ENCODE measurements at places on chromosomes 2 and 18. TPM values are rescaled to one million over a fixed set of nuclear protein-coding genes. Genes with fewer than 3 reads are reported as not detected.

GRCh38 chr2:113263546-113263945 lies 15.2 kb downstream of the PAX8 start:
- peaks cover 21% of the 10 kb centered on the region for H3K27me3 ChIP-seq
- H3K27ac ChIP-seq = no peak overlapping the region
- no peak for DNase-seq
- H3K4me1 ChIP-seq = peaks cover 9% of the 10 kb centered on the region

GRCh38 chr2:216932863-216933548 lies 73.1 kb upstream of the TNP1 start:
- H3K27ac ChIP-seq = no peak overlapping the region
- no peak overlapping the region for H3K4me3 ChIP-seq
- peaks cover 8% of the 10 kb centered on the region for H3K27me3 ChIP-seq
- no peaks in the 10 kb centered on the region for H3K36me3 ChIP-seq
- H3K4me1 ChIP-seq = no peaks in the 10 kb centered on the region

DNA sequence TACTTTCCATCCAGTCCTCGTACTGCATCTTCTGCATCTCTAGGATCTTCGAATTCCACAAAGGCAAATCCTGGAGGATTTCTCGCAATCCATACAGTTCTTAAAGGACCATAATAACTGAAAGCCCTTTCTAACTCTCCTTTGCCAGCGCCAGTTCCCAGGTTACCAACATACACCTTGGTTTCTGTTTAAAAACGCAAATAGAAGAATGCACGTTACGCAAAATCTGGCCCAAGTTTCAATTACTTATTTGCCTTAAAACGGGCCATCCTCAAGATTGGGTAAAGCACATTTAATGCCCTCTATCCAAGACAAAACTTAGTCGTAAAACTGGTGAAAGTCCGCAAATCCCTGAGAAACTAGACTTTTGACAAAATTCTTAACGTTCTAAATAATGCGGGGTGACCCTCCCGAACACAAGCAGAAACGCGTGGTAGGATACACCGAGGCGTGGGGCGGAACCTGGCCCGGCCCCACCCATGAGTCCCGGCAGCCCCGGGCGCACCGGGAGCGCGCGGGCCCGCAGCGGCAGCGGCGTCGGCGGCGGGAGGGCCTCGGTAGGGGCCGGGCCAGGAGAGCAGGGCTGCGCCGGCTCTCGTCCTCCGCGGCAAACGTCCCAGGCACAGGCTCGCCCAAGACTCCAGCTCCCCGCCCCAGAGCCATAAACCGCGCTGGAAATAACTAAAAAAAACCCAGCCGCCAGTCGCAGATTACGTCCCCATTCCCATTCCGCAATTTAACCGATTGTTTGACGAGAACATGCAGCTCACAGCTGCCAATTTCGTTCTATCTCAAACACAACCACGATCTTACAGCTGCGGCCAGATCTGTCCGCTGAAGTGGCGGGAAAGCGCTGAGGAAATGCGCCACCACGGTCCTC lies 910 bp downstream of the SRSF7 start:
- H3K4me3 ChIP-seq = peak overlapping the region; percentile 93
- peaks cover 57% of the 10 kb centered on the region for H3K4me1 ChIP-seq
- H3K36me3 ChIP-seq = peaks cover 56% of the 10 kb centered on the region
- no peaks in the 10 kb centered on the region for H3K27me3 ChIP-seq
- peak; percentile 63 for DNase-seq
- peak overlapping the region; percentile 98 for H3K27ac ChIP-seq

DNA sequence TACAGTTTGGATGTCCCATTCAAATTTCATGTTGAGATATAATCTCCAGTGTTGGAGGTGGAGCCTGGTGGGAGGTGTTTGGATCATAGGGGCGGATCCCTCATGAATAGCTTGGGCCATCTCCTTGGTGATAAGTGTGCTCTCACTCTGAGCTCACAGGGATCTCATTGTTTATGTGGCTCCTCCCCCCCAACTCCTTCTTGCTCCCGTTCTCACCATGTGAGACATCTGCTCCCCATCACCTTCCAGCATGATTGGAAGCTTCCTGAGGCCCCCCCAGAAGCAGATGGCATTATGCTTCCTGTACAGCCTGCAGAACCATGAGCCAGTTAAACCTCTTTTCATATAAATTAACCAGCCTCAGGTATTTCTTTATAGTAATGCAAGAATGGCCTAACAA lies 3.0 kb upstream of the INPP1 start:
- H3K27ac ChIP-seq = no peak overlapping the region
- peaks cover 20% of the 10 kb centered on the region for H3K27me3 ChIP-seq

- H3K4me1 ChIP-seq = no peaks in the 10 kb centered on the region
- DNase-seq = no peak
- no peak overlapping the region for H3K4me3 ChIP-seq
- peaks cover 44% of the 10 kb centered on the region for H3K36me3 ChIP-seq
Measured at GRCh38 chr2:74368499-74368898, 11.6 kb downstream of the DCTN1 start.

DNA sequence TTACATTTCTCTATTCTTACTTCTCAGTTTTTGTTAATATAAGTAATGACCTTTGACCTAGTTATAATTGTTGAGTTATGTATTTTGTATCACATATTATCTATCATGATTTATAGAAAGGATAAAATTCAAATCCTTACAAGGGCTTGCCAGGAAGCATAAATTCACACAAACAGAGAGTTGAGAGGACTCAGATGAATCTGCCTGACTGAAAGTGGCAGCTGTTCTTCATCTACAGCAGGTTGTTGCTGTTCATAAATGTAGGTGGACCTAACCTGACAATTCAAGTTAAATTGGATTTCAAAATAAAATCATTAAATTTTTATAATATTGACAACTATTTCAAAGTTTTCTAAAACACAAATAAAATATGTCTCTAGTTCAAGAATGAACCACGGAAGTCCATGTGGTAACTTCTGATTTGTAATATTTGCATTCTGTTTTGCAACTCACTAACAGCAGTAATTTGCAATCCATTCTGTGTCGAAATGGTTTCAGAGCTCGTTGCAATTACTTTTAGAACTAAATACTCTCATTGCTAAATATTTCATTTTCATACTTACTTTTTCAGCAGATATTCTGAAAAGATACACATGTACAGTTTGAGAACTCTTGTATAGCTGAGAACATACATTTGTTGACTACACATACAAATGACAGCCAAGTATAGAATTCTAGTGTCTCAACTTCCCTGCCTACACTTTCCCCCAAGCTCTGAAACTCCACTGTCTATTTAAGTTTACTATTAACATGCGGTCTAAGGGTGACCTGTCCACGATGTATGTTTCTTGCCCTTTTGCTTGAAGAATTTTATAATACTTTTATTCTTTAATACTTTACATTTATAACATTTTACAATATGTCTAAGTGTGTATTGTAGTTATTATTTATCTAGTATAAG lies 25.7 kb downstream of the SCN7A start:
- H3K36me3 ChIP-seq = no peaks in the 10 kb centered on the region
- no peak overlapping the region for H3K27ac ChIP-seq
- H3K4me3 ChIP-seq = no peak overlapping the region
- DNase-seq = no peak
- H3K4me1 ChIP-seq = no peaks in the 10 kb centered on the region

DNA sequence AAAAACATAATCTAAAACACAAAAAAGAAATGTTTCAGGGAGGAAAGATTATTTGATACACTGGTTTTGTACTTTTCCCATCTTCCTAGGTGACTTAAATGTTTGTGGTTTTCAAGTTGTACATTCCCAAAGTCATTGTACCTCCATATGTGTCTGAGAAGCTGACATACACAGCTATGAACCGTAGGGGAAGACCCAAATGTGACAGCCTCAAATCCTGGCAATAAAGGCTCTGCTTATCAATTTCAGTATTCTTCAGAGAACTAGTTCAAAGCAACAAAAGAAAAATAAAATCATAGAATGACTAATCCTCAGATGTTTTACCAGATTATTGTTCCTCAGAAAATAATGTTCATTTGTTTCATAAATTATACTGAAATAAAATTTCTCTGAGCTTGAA lies 2.5 kb downstream of the DYNC2LI1 start:
- peaks cover 12% of the 10 kb centered on the region for H3K4me1 ChIP-seq
- no peak for DNase-seq
- H3K27ac ChIP-seq = no peak overlapping the region
- H3K4me3 ChIP-seq = no peak overlapping the region
- peaks cover 3% of the 10 kb centered on the region for H3K27me3 ChIP-seq
- no peaks in the 10 kb centered on the region for H3K36me3 ChIP-seq

GRCh38 chr18:63000839-63001238 lies 285.5 kb downstream of the PHLPP1 start:
- peaks cover 11% of the 10 kb centered on the region for H3K27me3 ChIP-seq
- H3K36me3 ChIP-seq = no peaks in the 10 kb centered on the region
- H3K4me3 ChIP-seq = no peak overlapping the region
- DNase-seq = no peak
- H3K27ac ChIP-seq = no peak overlapping the region
- no peaks in the 10 kb centered on the region for H3K4me1 ChIP-seq

DNA sequence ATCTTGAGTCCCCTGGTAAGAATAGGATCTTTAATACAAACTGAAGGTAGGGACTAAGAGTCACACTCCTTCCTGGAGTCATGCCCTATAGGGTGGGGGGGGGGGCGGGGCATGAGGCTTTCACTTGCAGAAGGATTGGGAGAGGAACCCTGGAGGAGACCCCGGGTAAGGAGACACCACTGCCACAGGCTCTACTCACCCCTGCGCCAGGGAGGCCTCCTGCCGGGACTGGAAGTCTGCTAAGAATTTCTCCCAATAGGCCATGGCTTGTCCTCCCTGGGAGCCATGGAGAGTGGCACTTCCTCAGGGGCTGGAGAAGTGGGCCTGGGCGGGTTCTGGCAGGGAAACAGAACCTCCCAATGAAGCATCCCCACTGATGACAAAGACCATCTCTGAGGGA lies 645.3 kb upstream of the RAB6C start:
- no peak overlapping the region for H3K4me3 ChIP-seq
- H3K4me1 ChIP-seq = no peaks in the 10 kb centered on the region
- no peak for DNase-seq
- H3K27me3 ChIP-seq = no peaks in the 10 kb centered on the region

GRCh38 chr2:75790814-75791467 lies 80.2 kb upstream of the GCFC2 start:
- H3K27me3 ChIP-seq = peaks cover 2% of the 10 kb centered on the region
- no peak overlapping the region for H3K27ac ChIP-seq
- DNase-seq = no peak
- no peaks in the 10 kb centered on the region for H3K4me1 ChIP-seq
- H3K4me3 ChIP-seq = no peak overlapping the region
- H3K36me3 ChIP-seq = no peaks in the 10 kb centered on the region

DNA sequence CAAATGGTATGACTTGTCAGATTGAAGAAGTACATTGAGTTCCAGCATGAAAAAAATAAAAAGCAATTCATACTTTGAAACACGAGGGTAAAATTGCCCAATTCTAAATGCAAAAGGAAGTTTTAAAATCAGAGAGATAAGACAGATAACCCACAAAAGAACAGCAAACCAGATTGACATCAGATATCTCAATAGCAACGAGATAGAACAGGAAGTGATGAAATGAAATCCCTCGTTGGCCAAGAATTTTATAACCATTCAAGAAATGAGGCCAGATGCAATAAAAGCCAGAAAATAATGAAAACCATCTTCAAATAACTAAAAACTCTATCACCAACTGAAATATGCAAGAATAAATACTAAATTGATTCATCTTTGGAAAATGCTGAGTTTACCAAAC lies 172.8 kb downstream of the CD226 start:
- no peaks in the 10 kb centered on the region for H3K36me3 ChIP-seq
- no peak overlapping the region for H3K4me3 ChIP-seq
- no peak overlapping the region for H3K27ac ChIP-seq
- DNase-seq = no peak
- no peaks in the 10 kb centered on the region for H3K27me3 ChIP-seq
- peaks cover 10% of the 10 kb centered on the region for H3K4me1 ChIP-seq

DNA sequence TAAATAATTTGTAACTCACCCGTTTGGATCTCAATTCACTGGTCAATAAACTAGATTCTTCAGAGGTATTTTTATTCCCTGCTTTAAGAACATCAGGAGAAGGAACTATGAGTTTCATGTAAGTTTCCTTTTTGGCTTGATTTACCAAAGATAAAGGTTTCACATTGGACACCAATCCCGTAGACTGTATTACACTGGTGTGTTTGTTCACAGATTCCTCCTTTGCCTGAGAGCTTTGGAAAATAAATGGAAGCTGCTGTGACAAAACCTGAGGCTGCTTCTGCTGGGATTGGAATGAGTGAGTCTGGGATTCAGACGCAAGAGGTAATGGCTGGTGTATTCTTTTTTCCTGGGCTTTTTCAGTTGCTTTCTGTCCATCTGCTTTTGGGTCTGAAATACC lies 151.8 kb upstream of the WDSUB1 start:
- no peaks in the 10 kb centered on the region for H3K27me3 ChIP-seq
- no peak overlapping the region for H3K4me3 ChIP-seq
- no peak for DNase-seq
- H3K27ac ChIP-seq = no peak overlapping the region

GRCh38 chr2:156125018-156125417 lies 207.5 kb downstream of the NR4A2 start:
- no peaks in the 10 kb centered on the region for H3K36me3 ChIP-seq
- no peak overlapping the region for H3K27ac ChIP-seq
- no peak for DNase-seq
- H3K4me3 ChIP-seq = no peak overlapping the region

DNA sequence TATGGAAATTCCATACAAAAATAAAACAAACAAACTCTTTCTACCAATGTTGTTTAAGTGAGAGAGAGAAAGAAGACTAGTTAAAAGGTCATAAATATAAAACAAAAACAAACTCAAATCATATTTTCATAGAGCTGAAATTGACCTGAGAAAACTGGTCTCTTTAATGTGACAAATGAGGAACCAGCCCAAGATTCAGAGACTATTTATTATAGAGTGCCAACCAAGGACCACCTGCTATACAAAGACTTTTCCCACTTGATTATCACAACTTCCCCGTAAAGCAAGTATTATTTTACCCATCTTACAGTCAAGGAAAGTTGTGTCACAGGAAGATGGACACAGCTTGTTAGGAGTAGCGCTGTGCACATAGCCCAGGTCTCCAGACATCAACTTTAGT lies 13.3 kb downstream of the ANKRD44 start:
- H3K36me3 ChIP-seq = peaks cover 82% of the 10 kb centered on the region
- peak overlapping the region; percentile 91 for H3K27ac ChIP-seq
- DNase-seq = no peak

DNA sequence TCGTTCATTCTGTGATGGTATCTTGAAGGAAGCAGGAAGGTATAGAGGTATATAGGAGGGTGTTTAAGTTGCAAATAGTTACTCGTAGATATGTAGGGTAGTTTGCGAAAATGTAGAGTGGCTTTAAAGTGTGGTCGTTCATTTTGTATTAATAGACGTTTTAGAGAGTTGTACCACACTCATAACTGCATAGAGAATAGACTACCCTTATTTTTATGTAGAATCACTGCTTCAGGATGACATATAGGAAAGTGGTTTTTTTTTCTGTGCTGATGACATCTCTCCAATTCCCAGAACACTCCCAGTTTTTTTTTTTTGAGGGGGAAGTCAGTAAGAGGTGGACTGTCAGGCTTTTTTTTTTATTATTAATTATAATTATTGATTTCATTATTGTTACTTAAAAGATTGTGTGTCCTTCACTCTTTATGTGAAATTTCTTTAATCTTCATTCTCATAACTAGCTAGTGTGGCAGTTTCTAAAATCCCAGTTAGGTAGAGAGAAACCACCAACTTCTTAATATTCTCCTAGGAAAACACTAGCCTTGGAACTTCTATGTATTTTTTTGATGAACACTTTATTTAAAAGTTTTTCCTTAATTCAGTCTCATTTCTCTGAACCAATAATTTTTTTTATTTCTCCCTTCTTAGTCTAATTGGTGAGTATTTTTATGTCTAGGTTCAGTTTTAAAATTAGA lies 1.5 kb downstream of the ACTR3 start:
- peak overlapping the region; percentile 97 for H3K27ac ChIP-seq
- no peak for DNase-seq
- peaks cover 69% of the 10 kb centered on the region for H3K4me1 ChIP-seq

Gene CCDC85A
- total RNA-seq = not detected

Gene PCARE
- not detected for total RNA-seq

Gene TOGARAM2
- 10.0 TPM for total RNA-seq

Gene FOXI3
- total RNA-seq = not detected

Gene UGT1A4
- total RNA-seq = not detected
